Activated CD4-positive, alpha-beta T cell treated with anti-CD3 and anti-CD28 coated beads, Interleukin-2, amount 10 ng/mL, durations not matched to agents 24 days and 14 days (primary cell): ENCODE measurements at places on chromosomes 11 and 22.

DNA sequence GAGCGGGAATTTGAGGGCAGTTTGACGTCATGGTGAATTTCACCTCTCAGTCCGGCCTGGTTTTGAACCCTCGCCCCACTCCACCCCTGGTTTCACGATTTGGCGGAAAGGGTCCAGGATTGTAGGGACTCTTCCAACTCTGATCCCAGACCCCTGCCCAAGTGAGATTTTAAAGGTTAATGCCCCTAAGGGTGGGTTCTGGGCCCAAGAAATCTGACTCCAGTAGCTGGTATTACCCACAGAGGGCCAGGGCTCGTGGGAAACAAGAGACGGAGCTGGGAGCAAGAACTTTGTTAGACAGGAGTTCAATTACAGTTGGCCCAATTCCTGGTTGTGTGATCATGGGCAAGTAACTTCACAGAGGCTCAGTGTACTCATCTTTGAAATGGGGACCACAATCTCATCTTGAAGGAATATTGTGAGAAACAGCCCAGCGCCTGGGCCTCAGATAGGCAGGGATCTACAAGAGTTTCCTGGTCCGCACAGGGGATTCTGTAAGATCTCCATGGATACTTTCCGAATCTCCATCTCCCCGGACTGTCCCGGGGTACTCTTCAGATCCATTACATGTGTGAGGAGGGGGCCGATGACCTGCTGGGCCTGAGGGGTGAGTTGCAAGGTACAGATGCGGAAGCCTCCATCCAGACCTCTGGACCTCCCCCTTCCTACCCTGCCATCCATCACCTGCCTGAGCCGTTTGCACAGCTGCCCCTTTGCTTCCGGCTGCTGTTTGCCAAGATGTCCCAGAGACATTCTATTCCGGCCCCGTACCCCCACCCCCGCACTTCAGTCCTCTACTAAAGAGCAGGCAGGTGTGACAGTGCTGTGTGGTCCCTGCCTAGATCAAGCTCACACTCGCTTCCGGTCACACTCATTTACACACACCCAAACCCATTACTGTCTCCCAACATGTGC lies 687 bp upstream of the CALCA start:
- peak; percentile 53 for DNase-seq

DNA sequence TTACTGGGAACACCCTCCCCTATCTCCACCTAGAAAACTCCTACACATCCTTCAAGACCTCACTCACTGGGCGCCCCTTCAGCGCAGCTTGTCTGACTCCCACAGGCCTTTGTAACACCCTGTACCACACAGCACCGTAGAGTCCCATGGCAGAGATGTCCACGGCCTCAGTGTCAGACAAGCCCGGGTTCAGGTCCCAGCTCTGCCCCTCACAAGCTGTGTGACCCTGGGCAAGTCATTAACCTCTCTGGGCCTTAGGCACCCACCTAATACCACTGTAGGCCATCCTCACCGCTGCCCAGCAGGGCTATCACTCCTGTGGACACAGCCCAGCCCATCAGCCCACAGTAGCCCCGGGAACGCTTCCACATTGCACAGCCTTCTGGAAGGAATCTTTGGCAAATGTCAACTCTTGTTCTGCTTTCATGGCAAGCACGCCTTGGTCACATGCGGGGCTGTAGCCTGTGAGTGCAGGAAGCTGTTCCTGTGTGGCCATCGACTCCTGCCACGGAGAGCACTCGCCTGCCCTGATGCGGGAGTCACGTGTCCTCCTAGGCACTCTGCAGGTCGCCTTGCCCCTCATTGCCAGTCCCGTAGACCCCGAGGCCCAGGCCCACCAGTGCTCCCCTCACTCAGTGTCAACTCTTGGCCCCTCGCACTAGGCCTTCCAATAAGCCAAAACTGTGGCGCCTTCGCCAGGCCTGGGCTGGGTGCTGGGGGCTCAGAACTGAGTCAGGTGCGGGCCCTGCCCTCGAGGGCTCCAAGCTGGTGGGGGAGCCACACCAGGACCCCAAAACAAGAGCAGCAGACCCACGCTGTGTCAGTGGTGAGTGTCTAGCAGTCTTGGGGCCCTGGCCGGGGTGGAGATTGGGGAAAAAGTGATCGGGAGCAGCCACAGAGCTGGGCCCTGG lies 32.9 kb upstream of the RFPL3 start:
- DNase-seq: no peak

GRCh38 chr22:50730941-50731661 lies 6.9 kb upstream of the ACR start:
- DNase-seq: no peak

GRCh38 chr11:4695442-4695841 lies 2.2 kb downstream of the OR51E2 start:
- no peak for DNase-seq

GRCh38 chr22:46123694-46124382 lies 26.5 kb upstream of the PPARA start:
- no peak for DNase-seq

DNA sequence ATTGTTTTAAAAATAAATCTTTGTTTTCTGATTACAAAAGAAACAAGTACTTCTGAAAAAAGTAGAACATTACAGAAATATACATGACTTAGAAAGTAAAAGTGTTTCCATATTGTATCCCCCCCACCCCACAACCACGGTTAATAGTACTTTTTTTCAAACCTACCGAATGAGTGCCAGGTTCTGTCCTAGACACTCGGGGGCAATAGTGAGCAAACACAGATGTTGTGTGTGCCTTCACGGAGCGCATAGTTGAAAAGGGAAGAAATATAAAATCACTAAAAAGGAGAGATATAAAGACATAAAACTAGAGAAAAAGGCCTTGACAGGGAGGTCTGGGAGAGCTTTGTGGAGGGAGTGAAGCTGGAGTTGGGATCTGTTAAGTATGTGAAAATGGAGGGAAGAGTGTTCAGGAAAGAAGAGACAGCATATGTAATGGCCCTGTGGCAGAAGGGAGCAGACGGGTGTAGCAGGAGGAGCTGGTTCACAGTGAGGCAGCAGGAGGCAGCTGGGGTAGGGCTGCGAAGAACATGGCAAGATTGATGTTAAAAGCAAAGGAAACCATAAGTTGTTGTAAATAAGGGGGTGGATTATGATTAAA lies 42.1 kb upstream of the ALX4 start:
- DNase-seq: no peak

- peak; percentile 86 for DNase-seq
Observed at GRCh38 chr11:76232026-76232665, 25.8 kb upstream of the WNT11 start.

DNA sequence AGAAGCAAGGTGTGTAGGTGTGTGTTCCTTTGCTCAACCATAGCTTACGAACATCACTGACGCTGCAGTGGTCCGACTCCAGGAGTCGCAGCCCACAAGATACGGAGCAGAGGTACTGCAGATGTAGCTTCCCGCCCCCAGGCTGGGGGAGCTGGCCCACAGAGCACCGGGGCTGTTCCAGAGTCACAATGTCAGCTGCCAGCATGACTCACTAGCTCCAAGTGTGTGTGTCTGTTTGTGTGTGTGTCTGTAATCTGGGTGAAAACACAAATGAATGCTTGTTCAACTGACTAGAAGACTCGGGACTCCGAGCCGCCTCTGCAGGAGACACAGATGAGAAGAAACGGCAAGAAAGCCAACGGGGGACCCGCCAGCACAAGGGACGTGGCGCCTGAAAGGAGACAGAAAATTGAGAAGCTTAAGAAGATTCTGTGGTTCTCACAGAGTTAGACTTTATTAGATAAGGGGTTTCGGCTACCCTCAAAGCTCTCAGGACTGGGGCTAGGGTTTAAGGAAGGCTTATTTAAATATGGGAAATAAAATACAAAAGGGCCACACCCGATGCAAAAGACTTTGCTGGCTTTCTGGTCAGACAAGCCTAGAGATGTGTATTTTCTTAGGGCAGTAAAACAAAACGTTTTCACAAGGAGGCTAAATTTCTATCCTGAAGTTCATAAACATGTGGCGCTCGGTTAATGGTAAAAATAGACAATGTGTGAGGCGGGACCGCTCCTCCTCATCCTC lies 10.7 kb downstream of the VSIG10L2 start:
- no peak for DNase-seq

- DNase-seq: peak; percentile 68
Observed at GRCh38 chr11:116513894-116514293, 258.9 kb downstream of the BUD13 start.

GRCh38 chr11:115767883-115768282 lies 263.7 kb upstream of the CADM1 start:
- no peak for DNase-seq

- no peak for DNase-seq
Observed at GRCh38 chr11:74072721-74073120, 63.8 kb upstream of the UCP3 start.

GRCh38 chr11:33701302-33702230 lies 940 bp upstream of the C11orf91 start:
- DNase-seq: peak; percentile 56

GRCh38 chr22:30910358-30910757 lies 58.2 kb downstream of the MORC2 start:
- no peak for DNase-seq

GRCh38 chr22:44382116-44383038 lies 69.6 kb upstream of the SHISAL1 start:
- DNase-seq: no peak

DNA sequence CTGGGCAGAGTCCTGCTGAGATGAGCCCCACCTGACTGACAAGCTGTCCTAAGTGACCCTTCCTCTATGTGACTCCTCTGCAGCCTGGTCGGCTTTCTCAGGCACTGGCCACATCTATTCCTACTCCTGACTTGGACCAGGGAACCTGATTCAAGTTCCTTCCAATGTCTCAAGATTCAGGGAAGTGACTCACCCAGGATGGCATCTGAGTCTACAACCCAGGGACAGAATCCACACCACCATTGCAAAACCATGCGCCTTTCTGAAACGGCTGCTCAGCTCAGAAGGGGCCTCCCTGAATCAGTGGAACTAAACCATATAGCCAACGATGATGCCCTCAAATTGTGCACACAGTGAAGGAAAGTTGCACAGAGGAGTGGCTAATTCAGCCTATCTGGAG lies 63.9 kb upstream of the CSNK2A3 start:
- no peak for DNase-seq

DNA sequence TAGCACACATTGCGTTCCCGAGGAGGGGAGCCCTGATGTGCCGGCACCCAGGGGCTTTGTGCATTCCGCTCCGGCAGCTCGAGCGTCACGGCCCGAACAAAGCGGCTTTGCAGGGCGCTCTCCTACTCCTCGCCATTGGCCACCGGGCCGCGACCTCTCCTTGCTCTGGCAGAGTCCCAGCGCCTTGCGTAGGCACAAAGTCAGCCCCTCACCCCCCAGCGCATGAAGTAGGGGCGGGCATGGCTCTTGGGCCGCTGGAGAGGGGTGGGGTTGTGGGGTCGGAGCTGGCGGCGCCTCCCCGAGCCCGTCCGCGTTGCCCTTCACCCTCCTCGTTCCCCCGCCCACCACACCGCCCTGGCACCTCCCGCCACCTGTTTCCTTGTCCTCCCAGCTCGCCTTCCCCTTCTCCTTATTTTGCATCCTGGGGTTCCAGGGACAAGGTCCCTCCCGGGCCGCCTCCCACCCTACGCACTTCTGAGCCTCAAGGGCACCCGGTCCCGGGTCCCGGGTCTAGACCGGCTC lies 753 bp upstream of the PPARA start:
- peak; percentile 79 for DNase-seq

GRCh38 chr11:116457336-116458007 lies 315.3 kb downstream of the BUD13 start:
- DNase-seq: no peak

DNA sequence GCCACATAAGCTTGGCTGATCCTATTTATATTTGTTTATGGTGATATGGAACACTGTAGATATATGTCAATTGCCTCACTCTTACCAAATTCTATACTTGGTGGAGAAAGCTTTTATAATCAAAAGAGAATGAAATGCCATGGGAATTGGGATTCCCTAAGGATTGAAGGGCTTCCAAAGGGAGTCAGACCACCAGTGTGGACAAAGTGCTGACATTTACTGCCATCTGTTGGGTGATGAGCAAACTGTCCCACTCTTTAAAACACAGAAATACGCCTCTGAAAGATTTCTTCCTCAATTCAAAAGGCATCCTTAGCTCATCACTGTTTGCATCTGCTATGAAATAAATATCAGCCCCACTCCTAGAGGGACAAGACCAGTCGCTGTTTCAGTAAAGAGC lies 7.1 kb downstream of the SLC1A2 start:
- DNase-seq: no peak
